Activated T-helper 1 cell treated with anti-CD3 and anti-CD28 coated beads, Interleukin-2, amount 50 U/mL, for 16 hours (primary cell): ENCODE measurements at places on chromosomes 6 and 20.
A peak's percentile ranks its signal among the peaks of the same experiment; 100 is the strongest.

- no peak for DNase-seq
Measured at GRCh38 chr6:56314683-56315523, 67.5 kb upstream of the COL21A1 start.

DNA sequence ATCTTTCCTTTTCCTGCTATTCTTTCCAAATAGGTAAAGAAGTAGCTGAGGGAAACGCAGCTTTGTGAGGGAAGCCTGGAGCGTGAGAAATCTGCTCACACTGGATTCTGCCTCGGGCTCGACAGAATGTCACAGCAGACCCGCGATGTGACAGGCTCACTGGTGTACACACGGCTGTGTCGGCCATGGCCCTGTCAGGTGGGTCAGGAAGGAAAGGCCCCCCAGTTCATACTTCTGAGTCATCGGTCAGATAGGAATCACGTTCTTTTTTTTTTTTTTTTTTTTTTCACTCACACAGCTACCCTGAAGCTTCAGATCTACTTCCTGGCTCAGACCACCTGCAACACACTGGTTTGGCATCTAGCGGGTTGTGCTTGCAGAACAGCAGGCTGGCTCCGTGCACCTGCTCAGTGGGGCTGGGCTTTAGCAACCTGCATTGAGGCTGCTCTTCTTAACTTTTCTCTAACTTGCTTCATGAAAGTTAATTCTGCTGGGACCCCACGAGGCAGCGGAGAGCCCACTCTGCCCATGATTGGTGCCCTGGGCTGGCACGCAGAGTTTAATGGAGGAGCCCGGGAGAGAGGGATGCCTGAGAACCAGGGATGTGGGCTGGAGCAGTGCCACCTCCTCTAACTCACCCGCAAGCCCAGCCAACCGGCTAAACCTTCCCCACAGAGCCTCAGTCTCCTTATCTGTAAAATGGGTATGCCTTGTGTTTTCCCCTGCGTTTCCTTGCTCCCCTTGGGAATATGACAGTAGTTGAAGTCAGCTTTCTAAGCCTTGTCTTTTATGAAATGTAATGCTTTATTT lies 61.5 kb upstream of the FNDC1 start:
- peak; percentile 23 for DNase-seq

DNA sequence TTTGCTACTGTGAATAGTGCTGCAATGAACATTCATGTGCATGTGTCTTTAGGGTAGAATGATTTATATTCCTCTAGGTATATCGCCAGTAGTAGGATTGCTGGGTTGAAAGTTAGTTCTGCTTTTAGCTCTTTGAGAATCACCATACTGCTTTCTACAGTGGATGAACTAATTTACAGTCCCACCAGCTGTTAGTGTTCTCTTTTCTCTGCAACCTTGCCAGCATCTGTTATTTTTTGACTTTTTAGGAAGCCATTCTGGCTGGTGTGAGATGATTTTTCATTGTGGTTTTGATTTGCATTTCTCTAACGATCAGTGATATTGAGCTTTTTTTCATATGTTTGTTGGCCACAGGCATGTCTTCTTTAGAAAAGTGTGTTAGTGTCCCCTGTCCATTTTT lies 40.0 kb downstream of the PLG start:
- no peak for DNase-seq

GRCh38 chr6:158077676-158078075 lies 90.4 kb downstream of the SERAC1 start:
- DNase-seq = no peak

DNA sequence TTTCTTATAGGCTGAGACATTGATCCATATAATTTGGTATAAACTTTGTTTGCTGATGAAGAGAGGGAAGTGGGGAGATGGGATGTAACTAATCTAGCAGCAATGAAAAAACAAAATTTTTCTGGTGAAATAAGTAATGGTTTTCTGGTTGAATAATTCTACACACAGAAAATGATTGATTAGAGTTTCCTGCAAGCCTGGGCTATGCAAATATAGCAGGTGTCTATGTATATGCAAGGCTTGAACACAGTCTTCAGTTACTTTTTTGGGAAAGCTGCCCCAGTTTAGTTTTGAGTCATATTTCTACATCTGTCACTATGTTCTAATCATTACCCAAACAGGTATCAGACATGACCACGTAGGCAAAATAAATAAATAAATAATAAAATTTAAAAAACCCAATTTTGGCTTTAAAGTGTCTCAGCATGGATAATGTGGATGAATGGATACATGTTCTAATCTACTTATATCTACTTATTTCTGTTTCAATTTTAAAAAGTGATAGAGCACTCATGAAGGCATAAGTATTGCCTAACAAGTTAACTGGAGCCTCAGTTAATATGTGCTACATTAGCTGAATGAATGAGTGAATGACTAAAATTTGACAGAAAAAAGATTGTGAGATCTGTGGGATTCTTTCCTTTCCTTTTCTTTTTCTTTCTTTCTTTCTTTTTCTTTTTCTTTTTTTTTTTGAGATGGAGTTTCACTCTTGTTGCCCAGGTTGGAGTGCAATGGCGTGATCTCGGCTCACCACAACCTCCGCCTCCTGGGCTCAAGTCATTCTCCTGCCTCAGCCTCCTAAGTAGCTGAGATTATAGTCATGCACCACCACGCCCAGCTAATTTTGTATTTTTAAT lies 37.2 kb upstream of the TFB1M start:
- no peak for DNase-seq

DNA sequence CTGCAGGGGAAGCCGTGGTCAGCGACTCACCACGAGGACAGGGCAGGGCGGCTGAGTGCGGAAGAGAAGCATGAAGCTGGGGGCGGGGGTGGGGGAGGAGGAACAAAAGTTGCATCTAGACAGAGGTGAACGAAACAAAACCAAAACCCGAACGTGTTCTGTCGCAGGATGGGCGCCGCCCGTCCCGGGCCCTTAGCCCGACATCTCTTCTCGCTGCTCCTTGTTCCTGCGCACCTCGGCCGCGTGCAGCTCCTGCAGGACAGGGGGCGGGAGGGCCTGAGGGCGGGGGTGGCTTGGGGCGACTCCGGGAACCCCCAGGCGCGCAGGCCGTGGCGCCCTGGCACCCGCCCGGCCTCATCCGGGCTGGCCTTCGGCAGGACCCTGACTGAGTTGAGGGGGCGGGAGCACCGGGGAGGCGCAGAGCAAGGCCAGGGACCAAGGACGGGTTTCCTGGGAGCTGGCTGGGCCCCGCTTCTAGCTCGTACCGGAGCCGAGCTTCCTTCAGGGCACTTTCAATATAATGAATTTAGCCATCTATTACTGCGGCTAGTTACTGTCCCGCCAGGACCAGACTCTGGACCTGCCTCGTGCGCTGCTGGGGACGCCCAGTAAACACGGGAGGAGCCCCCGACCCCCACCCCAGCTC lies 12.0 kb downstream of the STMN3 start:
- DNase-seq = no peak

- no peak for DNase-seq
Measured at GRCh38 chr6:157637941-157638662, 184.9 kb upstream of the SNX9 start.

GRCh38 chr20:19969106-19969505 lies 48.1 kb upstream of the NAA20 start:
- DNase-seq = no peak

GRCh38 chr20:53750827-53751619 lies 157.4 kb upstream of the ZNF217 start:
- peak; percentile 3 for DNase-seq

DNA sequence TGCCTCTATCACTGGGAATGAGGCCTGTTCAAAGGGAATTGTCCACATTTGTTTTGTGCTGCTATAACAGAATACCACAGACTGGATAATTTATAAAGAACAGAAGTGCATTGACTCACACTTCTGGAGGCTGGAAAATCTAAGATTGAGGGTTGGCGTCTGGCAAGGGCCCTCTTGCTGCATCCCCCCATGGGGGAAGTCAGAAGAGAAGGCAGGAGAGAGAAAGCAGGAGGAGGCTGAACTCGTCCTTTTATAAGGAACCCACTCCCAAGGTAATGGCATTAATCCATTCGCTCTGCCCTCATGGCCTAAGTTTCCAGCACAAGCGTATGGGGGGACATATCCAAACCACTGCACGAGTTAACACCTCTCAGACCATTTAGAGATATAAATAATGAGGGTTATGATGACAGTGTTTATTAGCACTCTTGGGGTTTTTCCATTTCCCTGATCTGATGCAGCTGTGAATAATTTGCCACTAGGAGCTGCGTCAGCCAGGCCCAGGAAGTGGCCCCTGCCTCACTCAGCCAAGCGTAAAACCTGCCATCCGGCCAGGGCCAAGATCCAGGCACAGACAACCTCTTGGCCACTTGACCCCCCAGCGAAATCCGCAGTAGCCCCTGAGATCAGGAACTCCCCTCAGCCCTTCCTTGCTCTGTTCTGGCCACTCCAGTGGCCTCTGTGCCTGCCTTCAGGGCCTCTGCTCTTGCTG lies 14.2 kb upstream of the SLCO4A1 start:
- DNase-seq = no peak

GRCh38 chr6:28897369-28897745 lies 26.4 kb downstream of the TRIM27 start:
- no peak for DNase-seq

- DNase-seq = no peak
Measured at GRCh38 chr6:1179571-1180459, 132.1 kb upstream of the FOXQ1 start.

GRCh38 chr6:125981571-125982185 lies 4.7 kb upstream of the TRMT11 start:
- DNase-seq = no peak

DNA sequence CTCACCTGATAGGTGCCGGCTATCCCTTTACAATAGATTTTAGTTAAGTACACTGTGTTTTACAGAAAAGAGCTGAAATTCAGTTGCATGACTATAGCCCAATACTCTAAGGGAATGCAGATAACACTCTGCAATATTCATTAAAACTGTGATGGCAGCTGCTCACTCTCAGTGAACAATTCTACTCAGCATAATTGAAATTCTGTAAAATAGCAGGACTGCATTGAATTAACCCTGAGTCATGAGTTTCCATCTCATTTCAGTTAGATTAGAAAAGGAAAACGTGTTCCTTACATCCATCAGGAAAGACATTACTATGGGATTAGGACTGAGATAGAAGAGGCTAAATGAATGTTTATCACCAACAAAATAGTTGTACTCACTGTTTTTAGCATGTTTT lies 613.3 kb upstream of the JAG1 start:
- no peak for DNase-seq

DNA sequence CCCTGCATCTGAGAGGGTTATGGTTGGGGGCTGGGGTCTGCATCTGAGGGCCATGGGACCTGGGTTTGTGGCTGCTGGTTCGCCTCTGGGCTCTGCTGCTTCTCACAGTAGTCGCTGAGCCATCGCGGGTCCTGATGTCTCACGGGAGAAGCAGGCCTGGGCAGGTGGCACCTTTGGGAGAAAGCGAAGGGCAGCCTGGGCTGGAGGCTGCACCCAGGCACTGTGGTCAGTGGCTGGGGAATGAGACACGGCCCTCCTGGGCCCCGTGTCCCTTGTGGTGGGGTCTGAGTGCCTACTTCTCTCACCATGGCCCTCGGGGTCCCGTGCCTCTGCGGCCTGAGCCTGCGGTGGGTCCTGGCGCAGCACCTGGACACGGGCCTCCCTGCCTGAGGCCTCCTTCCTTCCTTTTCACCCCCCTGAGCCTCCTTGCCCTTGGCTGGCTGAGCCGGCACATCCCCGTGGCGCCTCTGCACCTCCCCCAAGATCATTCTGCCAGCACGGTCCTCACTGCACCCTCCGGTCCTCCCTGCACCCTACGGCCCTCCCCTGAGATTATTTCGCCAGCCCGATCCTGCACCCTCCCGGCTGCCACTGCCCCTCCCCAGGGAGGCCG lies 206.0 kb downstream of the ERMARD start:
- no peak for DNase-seq

- DNase-seq = no peak
Measured at GRCh38 chr6:145688493-145688905, 46.8 kb downstream of the EPM2A start.

GRCh38 chr20:62159839-62160238 lies 16.3 kb downstream of the SS18L1 start:
- DNase-seq = peak; percentile 42

- no peak for DNase-seq
Measured at GRCh38 chr6:147546501-147547368, 38.2 kb downstream of the SAMD5 start.
